ENCODE measurements at places on chromosomes 13 and 19.

GRCh38 chr13:97124206-97124605 is 97.9 kb upstream of the MBNL2 start:
- DNase-seq: no peak

- no peak for DNase-seq
Measured at GRCh38 chr13:50195045-50195444, 179.8 kb downstream of the KCNRG start.

DNA sequence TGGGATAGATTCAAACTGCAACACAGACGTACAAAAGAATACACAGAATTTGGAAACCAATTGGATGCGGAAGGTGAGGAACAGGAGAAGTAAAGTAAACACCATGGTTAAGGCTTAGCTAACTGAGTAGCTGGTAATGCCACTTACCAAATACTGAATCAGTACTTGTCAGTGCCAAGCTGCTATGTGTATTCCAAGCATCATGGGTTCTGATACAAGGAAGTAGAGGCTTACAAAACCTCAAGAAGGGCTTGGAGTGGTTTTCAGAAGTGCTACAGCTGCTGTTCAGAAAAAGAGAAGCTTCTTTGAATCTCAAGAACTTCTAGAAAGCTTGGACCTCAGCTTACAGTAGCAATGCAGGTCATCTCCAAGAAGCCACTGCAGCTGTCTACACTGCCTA is 35.9 kb upstream of the DCT start:
- no peak for DNase-seq

DNA sequence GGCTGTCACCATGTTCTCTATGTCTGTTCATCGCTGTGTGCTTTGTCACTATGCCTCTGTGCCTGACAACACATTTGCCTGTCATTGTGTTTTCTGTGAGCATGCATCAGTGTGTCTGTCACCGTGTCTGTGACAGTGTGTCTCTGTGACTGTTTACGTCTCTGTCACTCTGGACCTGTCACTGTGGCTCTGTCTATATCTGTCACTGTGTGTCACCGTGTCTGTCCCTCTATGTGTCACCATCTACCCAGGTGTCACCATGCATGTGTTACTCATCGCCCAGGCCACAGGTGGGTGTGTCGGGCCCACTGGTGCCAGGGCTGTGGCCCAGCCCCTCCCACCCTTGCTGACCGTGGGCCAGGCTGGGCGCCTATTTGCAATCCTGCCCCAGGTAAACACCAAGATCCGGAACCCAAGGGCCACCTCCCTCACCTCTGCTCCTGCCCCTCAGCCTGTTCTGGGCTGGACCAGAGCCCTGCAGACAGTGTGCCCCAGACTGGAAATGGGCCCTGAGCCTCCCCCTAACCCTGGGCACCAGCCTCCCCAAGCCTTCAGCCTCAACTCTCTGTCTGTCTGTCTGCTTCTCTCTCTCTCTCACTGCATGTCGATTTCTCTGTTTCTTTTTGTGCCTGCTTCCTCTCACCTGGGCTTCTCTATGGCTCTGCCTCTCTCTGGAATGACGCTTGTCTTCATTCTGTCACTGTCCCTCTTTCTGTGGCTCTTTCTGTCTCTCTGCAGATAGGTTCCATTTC is 7.7 kb downstream of the IRF2BP1 start:
- DNase-seq: no peak

GRCh38 chr19:7924241-7924640 is 1.7 kb downstream of the CTXN1 start:
- DNase-seq: no peak

DNA sequence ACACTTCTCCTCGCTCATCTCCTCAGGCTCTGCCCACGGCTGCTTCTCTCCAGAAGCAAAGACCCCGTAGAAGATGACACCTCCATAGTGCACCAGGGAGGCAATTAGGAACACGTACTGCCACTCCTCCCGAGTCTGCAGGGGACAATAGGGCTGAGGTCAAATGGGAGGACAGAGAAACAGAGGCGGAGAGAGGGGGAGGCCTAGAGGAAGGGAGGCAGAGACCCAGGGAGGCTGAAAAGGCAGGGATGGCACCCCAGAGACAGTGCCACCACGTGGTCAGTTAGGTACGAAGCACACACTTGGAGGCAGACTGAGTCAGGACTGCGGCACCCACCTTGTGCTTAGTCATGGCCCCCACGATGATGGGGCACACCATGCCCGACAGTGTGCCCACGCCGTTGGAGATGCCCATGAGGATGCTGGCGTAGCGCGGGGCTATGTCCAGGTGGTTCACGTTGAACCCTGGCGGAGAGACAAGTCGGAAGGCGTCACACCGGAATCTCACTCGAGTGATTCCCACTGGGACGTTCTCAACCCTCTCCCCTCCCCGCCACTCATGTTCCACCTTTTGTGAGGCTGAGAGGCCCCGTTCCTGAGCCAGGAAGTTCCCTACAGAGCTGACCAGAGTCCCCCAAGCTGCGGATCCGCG is 5.6 kb downstream of the GFY start:
- DNase-seq: no peak

DNA sequence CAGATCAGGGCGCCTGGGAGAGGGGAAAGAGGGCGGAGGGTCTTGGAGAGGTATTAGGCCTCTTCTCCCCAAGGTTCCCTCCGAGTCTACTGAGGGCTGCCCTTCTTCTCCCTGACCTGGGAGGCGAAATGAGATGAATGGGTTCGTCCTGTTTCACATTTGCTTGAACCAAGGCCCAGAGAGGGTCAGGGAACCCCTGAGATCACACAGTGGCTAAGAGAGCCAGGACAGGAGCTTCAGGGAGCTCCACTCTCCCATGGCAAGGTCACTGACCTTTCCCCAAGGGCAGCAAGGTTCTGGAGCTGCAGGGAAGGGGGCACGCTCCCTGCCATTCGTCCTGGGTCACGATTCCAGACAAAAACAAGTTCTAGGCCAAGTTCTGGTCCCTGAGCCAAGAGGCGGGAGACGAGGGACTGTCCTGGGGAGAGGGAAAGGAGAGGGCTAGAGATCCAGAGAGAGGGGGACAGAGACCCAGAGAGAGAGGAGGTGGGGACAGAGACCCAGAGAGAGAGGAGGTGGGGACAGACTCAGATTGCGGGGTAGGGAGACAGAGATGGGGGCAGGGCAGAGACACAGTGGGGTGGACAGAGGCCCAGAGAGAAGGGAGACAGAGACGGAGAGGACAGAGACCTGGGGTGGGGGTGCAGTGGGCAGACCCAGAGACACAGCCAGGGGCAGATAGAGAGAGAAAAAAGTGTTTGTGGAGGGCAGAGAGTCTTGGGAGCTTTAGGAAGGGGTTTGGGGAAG is 541 bp downstream of the ASPDH start:
- DNase-seq: no peak

- no peak for DNase-seq
Measured at GRCh38 chr19:37905946-37906868, at the start of gene WDR87. Gene WDR87 (minus strand): TSS chr19:37906594. CDS start chr19:37898239, 8,355 bp downstream.

GRCh38 chr13:36915896-36916640 is 4.0 kb downstream of the SMAD9 start:
- DNase-seq: no peak

- no peak for DNase-seq
Measured at GRCh38 chr13:39781381-39781780, 125.9 kb downstream of the COG6 start.

Data from glomerular endothelial cell (primary cell).